ENCODE measurements at places on chromosomes 1 and 21.

DNA sequence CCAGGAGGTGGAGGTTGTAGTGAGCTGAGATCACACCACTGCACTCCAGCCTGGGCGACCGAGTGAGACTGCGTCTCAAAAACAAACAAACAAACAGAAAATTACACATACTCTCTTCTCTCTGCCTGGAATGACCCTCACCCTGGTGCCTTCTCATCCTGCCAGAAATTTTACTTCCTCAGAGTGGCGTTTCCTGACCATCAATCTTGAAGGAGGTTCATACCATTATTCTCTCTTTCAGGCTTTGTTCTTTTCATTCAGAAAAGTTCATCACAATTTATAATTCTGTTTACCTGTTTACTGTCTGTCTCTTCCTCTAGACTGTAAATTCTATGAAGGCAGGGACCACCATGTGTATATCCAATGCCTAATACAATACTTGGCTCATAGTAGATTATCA lies 79.3 kb downstream of the RPS6KA1 start:
- DNase-seq, result no peak

GRCh38 chr1:209751627-209752231 lies 4.1 kb upstream of the TRAF3IP3 start:
- no peak for DNase-seq

DNA sequence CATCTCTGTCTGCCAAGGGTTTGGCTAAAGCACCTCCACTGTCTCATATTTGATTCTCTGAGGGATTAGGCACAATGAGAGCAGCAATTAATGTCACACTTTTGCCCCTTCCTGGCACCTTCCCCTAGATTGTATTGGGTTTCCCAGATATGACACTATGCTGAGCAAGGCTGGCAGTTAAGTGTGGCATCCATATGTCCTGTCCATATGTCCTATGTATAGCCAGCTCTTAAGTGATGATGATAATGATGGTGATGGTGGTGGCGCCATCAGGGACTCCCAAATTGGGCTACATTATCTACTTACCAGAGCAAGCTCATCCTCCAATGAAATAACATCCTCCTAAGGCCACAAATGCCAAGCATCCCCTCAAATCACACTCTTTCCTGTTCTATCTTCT lies 13.5 kb upstream of the LORICRIN start:
- DNase-seq, result no peak

GRCh38 chr21:21156957-21157356 lies 158.7 kb downstream of the NCAM2 start:
- no peak for DNase-seq

- no peak for DNase-seq
These were observed 4.8 kb downstream of the SLC27A3 start for GRCh38 chr1:153779781-153780541.

DNA sequence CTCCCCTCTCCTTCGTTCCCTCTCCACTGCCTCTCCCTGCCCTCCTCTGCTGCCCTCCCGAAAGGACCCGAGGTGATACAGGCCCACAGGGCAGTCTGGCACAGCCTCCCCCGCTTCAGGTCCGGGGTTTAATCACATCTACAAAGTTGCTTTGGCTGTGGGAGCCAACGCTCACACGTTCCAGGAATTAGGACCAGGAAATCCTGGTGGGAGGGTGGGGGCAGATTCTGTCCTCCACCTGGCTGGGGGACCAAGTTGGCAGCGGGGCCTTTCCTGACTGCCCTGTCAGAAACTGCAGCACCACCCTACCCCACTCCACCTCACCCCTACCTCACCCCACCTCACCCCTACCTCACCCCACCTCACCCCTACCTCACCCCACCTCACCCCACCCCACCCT lies 95.1 kb downstream of the WDR4 start:
- no peak for DNase-seq
